NCI-H446 treated with DMSO at 0.1 percent for 48 hours (cell line): ENCODE measurements at places on chromosomes 3 and 15.

GRCh38 chr15:57082054-57082728 lies 163.7 kb downstream of the TCF12 start:
- DNase-seq, result no peak

GRCh38 chr15:48638963-48639362 lies 6.5 kb downstream of the FBN1 start:
- DNase-seq, result no peak

DNA sequence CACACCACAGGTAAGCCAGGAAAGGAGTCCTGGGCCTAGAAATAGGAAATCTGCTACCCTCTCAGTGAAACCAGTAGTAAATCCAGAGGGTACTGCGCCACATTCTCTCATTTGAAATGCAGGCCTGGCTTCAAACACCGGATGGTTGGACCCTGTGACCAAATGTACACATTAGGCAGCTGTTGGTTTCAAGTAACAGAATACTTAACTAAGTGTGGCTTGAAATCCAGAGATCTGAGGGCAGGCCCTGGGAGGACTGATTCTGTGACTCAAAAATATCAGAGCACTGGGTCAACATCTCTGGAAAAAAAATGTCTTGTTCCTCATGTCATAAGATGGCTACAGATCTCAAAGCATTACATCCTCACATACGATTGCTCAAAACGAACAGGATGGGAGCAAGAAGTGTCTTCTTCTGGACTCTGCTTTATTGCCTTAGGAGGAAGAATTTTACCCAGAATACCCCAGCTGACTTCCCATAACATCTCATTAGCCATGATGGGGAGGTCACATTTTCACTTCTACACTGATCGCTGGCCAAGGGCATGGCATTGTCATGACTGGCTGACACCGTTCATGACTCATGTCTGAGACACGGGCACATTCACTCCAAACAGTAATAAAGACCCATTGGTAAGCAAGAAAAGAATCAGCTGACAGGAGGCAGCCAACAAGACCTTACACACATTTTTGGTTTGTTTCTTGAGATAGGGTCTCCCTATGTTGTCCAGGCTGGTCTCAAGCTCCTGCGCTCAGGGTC lies 166.0 kb downstream of the ARRDC4 start:
- DNase-seq, result no peak

GRCh38 chr3:191300422-191300821 lies 28.8 kb upstream of the CCDC50 start:
- DNase-seq, result no peak

DNA sequence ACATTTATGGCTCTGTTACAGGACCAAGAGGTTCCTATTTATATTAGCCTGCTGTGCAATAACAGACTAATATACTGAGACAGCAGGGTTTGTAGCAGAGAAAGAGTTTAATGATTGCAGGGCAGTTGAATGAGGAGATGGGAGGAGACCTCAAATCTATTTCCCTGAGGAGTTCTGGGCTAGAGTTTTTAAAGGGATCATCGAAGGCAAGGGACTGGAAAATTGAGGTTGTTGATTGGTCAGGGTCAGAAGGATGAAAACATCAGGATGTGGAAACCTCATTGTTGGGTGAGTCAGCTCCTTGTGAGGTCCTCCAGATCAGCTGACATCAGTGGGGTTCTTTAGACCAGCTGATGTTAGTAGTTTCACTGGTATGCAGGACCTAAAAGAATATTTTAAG lies 60.6 kb upstream of the GOLGA8B start:
- DNase-seq, result no peak

DNA sequence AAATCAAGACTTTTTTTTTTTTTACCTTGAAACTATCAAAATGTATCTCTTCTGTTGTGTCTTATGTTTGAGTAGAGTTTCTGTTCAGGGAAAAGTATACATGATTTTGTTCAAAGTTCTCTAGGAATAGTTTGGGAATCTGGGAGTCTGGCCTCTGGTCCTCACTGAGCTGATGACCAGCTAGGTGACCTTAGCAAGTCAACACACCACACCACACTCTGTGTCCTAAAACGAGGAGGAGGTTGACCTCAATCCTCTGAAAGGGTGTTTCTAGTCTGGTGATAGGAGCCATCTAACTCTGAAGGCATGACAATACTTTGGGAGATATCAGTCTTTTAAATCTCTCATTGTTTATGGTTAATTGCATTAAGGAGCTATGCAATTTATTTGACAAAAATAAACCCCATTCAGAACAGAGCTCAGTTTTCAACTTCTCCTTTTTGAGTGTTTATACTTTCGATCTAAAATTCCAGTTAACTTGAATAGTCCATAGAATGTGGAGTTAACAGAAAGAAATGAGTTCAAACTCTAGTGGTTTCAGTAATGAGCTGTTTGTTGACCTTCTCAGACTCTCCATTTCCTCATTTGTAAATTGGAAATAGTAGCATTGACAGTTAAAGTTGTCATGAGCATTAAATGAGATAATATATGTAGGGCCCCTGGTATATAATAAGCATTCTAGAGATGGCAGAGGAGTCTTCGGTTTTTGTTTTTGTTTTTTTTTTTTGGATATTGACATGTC lies 112.2 kb upstream of the LRRN1 start:
- DNase-seq, result no peak
